C1 segment of cervical spinal cord (tissue), 14 donors: ENCODE measurements at places on chromosomes 2 and 18.

- DNase-seq = no peak
Observed at GRCh38 chr2:26197516-26197915, 24.6 kb downstream of the GAREM2 start.

DNA sequence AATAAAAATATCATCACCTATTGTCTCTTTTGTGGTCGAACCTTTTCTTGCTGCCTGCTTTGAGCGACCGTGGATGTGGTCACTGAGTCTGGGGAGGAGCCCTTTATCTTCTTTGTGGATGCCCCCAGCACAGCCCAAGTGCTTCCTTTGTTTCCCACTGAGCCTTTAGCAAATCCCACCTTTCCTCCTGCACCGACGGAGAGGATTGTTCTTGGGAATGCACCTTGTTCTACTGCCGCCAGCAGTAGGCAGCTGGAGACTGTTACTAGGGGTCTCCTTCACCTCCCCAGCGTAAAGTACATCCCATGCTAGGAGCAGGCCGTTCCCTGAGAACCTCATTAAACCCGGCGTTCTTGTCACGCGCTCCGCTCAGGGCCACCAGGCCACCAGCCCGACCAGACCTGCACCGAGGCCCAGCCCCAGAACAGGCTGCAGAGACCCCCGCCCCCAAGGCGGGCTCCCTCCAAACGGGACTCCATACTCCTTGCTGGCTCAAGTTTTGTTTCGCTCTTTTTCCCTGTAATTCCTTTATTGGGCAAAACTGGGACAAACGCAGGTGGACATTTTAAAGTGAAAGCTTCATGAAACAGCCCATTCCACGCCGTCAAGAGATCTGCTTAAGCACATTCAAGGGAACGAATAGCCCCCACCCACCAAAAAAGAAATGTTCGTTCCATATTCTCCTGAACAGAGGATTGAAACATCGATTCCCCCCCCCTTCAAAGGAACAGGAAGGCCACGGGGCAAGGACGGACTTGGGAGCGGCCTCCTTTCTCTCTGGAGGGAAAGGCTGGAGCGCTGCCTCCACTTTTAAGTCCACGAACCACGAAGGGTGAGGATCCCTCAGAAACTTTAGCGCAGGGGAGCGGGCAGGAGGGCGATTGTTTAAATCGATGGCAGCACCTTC is 1.1 kb upstream of the MAT2A start:
- peak; percentile 64 for DNase-seq

GRCh38 chr2:134279417-134279816 is 25.5 kb downstream of the MGAT5 start:
- DNase-seq = no peak

- DNase-seq = no peak
Observed at GRCh38 chr2:144137705-144138428, 382.1 kb downstream of the ZEB2 start.

- DNase-seq = no peak
Observed at GRCh38 chr18:77061946-77062517, 70.6 kb downstream of the MBP start.

- no peak for DNase-seq
Observed at GRCh38 chr18:40004246-40004645, 1950.8 kb upstream of the PIK3C3 start.

- DNase-seq = no peak
Observed at GRCh38 chr2:99818842-99819241, 323.5 kb downstream of the AFF3 start.
